ENCODE measurements at places on chromosomes 12 and 14. TPM values are rescaled to one million over a fixed set of nuclear protein-coding genes. Genes with fewer than 3 reads are reported as not detected.

Gene IRAK3
- 11.1 TPM for total RNA-seq

DNA sequence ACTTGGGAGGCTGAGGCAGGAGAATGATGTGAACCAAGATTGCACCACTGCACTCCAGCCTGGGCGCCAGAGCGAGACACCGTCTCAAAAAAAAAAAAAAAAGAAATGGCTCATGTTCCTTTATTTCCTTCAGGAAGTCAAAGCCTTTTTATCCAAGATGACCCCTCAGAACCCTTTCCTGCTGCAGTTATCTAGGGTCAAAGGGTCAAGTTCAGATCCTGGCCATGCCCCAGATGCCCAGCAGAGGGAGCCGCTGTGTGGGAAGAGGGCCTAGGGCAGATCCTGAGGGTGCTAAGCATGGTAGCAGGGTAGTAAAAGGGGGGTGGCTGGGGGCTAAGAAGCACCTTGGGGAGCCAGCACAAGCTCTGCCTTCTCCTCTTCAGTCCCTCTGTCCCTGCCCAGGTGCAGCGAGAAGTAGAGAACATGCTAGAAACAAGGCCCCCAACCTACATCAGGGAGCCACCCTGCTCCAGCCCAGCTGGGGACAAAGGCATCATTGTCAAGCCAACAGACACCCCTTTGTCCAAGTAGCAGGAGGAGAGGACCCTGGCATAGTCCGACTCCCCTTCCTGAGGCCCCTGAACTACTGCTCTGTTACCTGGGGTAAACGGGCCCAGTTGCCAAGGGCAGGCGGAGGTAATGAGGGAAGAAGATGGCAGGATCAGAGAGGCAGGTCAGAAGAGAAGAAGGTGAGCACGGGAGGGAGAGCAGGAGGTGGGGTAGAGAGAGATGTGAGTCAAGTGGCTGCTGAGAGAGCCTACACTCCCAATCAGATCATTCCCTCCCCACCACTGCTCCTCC is 6.5 kb downstream of the NFE2 start:
- ATAC-seq, result peak; percentile 55

GRCh38 chr14:54173802-54174201 is 217.2 kb upstream of the BMP4 start:
- peak; percentile 14 for ATAC-seq

DNA sequence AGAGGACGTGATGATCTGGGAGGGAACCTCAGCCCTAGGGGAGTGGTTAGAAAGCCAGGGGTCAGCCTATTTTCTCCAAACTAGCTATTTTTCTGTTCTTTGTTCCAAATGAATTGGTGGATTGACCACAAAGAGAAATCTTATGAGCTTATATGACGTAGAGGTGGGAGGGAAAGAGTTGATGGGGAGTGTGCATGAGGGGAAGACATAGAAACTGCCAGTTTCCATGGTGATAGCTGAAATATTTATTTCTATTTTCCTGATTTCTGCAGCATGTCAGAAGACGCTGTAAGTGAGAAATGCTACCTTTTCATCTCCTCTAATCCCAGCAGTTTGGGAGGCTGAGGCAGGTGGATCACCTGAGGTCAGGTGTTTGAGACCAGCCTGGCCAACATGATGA is 51.4 kb upstream of the CISTR start:
- no peak for ATAC-seq

DNA sequence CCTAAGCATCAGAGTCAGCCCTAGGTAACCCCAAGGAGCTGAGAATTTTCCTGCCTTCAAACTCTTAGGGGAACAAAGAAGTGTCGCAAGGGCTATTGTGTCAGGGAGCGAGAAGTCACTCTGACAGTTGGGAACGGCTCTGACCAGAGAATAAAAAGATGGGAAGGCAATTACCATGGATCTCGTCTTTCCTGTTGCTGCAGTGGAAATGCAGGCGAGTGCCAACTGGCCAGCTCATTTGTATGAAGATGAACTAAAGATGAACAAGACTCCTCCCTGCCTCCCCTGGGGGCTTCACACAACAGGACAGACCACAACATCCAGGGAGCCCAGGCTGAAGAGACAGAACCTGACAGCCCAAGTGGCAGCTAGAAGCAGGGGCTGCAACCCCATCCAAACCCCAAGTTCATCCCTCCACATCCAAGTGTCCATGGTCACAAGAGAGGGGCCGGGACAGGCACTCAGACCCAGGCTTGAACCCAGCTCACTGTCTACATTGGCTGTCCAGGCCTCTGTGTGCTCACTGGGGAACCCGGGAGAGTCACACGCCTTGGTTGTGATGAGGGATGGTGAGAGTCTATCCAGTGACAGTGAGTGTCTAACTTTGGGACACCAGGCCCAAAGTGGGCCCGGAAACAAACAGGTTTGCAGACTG is 322.4 kb downstream of the BCL11B start:
- ATAC-seq, result peak; percentile 23

DNA sequence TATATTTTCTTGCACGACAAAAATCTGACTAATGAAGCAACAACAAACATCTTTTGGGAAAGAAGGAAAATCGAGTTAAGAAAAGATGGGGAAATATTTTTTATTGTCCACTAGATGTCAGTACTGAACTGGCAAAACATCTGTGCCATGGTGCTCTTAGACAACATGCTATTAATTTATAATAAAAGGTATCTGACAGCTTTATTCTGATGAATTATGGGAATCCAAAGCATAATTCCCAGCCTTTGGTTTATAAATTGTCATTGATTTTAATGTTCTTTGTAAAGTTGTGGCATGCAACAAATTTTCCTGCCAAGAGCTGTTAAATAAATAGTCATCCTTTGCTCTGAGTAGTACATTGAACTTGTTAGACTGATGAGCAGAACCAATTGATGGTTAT is 231.2 kb downstream of the ETNK1 start:
- no peak for ATAC-seq

Gene TOMM20L
- not detected for total RNA-seq

DNA sequence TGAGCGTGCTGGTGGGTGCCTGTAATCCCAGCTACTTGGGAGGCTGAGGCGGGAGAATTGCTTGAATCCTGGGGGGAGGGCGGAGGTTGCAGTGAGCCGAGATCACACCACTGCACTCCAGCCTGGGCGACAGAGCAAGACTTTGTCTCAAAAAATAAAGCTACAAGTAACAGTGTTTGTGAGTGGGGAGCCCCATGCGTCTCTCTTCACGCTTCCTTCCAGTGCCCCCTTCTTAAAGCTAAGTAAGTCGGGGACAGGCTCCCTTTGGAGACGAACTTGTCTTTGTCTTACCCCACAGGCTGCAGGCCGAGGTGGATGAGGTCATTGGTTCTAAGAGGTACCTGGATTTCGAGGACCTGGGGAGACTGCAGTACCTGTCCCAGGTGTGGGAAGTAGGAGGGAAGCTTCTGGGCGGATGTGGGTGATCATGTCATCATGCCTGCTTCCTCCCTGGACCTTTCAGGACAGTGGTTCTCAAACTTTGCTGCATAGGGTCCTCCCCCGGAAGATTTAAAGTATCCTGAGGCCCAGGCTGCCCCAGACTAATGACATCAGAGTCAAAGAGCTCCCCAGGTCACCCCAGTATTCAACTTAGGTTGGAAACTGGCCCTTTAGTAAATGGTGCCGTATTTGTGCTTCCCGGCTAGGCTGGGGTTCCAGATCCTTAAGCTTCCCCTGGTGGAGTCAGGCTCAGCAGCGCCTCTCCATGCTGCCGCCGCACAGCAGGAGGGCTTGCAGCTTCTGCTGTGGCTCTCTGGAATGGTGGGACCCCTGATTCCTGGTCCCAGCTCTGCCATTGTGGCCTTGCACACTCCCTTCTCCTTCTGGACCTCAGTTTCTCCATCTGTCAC is 37.1 kb downstream of the CYP46A1 start:
- no peak for ATAC-seq

DNA sequence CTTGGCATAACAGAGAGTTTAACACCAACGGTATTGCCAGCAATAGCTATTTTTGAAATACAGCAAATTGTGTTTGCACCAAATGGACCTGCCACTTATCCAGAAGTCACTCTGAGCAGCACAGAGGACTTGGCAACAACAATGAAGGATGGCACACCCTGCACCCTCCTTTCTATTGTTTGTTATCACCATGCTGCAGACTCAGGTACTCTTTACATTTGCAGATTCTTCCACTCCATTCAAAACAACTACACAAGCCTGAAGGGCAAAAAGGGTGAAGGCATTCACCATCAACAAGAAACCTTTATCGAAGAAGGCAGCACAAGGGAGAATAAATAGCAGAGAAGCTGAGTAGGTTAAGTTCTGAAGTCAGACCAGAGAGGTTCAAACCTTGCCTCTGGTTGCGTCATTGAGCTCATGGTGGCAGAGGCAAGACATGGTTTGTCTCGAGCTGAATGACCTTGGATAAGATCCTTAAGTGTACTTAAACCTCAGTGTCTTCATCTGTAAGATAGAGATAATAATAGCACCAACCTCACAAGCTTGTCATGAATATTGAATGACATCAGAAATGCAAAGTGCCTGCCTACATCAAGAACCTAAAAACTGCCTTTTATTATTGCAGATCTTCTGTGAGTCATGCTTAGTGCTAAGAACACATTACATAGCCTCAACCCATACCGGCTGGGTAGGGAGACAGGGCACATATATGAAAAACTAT is 1.4 kb upstream of the ACSM4 start:
- no peak for ATAC-seq

Gene RNASE2
- total RNA-seq, result 7.2 TPM

Gene PTPRB
- total RNA-seq, result 27.7 TPM

- no peak for ATAC-seq
Observed at GRCh38 chr14:92412912-92413311, 89.9 kb downstream of the SLC24A4 start.

GRCh38 chr14:53391156-53391555 is 238.0 kb upstream of the DDHD1 start:
- no peak for ATAC-seq

Gene OAS2
- 6.5 TPM for total RNA-seq

DNA sequence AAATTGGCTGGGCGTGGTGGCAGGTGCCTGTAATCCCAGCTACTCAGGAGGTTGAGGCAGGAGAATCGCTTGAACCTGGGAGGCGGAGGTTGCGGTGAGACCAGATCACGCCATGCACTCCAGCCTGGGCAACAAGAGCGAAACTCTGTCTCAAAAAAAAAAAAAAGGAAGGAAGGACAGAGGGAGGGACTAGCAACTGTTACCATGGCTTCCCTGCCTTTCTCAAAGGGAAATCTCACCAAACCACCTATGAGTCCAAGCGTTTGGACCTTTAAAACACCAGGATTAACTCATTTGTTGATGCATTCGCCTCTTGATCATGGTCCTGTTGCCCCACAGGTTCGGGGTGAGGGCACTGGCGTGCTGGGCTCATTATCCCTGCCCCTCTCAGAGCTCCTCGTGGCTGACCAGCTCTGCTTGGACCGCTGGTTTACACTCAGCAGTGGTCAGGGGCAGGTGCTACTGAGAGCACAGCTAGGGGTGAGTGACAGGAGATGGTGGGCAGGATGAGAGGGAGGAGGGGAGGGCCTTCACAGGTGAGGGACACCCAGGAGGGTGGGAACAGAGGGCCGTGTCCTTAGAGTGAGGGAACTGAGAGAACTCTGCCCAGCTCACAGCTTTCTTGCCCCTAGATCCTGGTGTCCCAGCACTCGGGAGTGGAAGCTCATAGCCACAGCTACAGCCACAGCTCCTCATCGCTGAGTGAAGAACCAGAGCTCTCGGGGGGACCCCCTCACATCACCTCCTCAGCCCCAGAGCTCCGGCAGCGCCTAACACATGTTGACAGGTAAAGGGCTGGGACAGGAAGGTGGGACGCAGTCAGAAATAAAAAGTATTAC is 10.2 kb upstream of the MYL6B start:
- ATAC-seq, result no peak

Gene COQ10A
- total RNA-seq, result 11.8 TPM

- ATAC-seq, result no peak
Observed at GRCh38 chr14:71324767-71325272, 417.6 kb downstream of the PCNX1 start.

DNA sequence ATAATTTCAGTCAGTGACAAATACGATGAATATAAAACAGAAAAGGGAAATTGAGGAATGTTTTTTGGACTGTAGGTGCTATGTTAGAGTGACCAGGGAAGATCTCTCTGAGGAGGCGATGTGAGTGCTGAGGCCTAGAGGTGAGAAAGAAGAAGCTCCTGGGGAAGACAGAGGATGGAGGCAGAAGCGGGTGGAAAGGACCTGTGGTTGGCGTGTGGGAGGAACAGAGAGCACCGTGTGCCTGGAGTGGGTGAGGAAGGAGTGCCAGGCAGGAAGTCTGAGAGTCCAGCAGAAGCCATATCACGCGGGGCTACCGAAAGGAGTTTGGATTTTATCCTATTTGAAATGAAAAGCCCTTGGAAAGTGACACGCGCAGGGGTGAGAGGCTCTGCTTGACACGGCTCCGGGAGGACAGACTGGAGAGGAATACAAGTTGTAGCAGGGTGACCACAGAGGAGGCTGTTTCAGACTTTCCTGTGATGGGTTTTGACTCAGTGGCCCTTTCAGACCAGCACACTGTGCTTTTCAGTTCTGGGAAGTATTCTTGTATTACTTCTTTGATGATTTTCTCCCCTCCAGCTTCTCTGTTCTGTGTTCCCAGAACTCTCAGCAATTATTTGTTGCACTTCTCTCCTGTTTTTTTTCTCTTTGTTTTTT is 96.9 kb downstream of the VRK1 start:
- ATAC-seq, result no peak

Gene RNASE1
- total RNA-seq, result 265 TPM

DNA sequence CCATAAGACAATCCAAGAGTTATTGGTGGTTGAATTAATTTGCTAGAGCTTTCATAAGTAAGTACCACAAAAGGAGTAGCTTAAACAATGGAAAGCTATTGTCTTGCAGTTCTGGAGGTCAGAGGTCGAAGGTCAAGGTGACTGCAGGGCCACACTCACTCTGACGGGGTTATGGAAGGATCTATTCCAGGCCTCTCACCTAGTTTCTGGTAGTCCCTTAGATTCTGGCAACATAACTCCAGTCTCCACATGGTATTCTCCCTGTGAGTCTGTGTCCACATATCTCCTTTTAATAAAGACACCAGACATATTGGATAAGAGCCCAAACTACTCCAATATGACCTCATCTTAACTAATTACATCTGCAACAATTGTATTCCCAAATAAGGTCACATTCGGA is 273.4 kb downstream of the FOXN3 start:
- ATAC-seq, result no peak

DNA sequence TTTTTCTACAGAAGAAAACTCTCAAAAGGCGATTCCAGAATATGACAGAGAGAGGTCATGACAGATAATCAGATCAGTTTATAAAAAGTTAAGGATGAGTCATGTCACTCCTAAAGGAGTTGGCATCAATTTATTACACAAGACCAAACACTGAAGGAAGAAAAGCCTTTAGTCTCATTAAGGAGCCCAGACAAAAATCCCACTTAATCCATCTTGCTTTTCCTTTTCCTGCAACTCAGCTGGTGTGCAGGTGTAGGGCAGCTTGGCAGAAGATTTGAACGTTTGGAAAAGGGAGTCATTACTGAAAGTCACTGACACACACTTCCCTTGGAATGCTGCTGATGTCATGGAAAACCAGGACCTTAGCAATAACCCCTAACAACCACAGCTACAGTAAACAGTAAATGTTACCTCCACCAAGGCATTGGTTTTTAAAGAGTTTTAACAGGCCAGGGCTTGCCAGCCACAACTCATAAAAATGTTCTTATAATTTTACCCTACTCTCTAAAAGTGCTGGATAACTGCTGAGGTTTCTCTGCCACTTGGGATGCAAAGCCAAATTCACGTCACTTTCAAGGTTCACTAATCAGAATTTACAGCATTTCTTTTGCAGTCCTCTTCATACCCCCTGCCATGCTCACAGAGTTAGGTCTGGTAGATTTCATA is 320.6 kb downstream of the RAD51B start:
- peak; percentile 54 for ATAC-seq

GRCh38 chr12:53575502-53576249 is 50.5 kb downstream of the ATF7 start:
- ATAC-seq, result peak; percentile 53

Data from gastroesophageal sphincter (tissue), 4 donors.